ENCODE measurements at places on chromosomes 11 and 22.

GRCh38 chr11:57426439-57426928 is 437 bp downstream of the SLC43A3 start:
- DNase-seq, result no peak

- DNase-seq, result no peak
Observed at GRCh38 chr11:65066315-65066714, 8.0 kb upstream of the NAALADL1 start.

DNA sequence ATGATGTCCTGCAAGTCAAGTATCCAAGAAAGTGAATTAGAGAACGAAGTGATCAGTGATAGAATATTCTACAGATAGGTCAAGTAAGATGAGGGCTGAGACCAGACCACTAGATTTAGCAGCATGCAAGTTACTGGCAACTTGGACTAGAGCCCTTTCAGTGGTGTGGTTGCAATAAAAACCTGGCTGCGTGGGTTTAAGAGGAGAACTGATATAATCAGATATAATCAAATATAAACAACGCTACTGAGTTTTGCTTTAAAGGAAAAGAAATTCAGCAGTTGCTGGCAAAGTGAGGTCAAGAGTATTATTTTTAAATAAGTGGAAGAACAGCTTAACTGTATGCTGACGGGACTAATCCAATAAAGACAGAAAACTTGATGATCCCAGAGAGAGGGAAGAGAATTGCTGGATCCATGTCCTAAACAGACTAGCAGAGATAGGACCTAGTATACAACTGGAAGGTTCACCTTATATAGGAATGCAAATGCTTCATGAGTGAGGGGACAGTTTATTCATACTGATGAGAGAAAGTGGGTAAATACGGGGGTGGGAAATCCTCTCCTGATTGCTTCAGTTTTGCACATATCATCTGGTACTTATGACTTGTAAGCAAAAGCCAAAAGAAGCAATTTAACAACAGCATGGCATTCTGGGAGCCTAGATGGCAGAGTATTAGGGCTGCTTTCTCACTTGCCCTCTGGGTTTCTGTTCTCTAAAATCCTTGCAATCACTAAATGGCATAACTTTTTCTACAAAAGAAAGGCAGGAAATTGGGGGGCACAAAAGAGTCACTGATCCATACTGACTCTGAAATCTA is 146.2 kb downstream of the RBFOX2 start:
- DNase-seq, result no peak

GRCh38 chr11:119681361-119681910 is 47.6 kb downstream of the NECTIN1 start:
- DNase-seq, result no peak

DNA sequence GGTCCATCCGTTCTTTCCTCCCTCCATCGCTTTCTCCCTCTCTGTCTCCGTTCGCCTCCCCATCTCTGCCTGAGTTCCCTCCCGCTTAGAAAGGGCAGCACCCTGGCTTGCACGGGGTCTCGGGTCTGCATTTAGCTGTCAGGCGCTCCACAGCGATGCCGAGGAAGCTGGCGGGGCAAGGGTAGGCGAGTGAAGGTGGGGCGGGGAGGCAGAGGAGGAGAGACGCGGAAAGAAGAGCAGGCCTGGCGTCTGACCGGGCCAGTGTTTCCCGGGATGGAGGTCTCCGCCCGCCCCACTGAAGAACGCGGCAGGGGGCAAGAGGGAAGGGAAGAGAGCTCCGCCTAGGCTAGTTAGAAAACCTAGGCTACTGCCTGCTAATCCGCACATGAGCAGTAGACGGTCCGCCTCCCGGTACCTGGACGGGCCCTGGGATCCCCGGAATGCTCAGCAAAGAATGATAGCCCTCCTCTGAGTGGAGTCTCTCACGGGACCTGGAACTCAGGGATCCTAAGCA is 3922.5 kb upstream of the OR11H1 start:
- no peak for DNase-seq
